Upper lobe of left lung (tissue), 6 donors: ENCODE measurements at places on chromosomes 12 and 14.

DNA sequence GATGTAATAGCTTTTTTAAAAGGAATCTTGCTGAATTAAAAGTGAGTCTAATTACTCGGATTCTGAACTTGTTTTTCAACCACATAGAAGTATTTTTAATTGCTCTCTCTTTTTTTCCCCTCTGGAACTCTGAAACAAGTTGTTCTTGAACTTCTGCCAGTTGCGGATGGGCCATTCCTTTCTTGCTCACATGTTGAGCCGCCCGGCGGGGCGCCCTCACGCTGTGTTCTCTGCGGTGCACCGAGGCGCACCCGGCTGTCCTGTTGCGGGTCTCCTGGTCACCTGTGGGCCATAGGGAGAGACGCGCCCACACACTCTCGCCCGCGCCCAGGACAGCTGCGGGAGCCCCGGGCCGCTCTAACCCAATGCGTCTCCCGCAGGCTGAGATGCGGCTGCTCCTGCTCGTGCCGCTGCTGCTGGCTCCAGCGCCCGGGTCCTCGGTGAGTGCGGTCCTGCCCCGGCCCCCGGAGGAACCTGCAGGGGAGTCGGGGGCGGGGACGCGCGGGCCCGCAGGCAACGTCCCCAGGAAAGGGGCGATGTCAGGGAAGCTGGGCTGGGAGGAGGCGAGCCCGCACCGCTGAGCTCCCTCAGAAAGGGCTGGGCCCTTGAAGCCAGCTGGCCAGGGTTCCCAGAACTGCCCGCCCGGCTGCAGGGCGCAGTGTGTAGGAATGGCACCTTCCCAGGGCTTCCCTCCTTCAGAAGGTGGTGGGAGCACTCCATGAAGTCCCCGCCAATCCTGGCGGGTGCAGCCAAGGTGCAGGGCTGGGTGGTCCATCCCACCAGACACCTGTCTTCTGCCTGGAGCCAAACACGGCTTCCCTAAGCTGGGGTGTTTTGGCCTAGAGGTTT lies 2.3 kb downstream of the PAPLN start:
- DNase-seq: no peak

DNA sequence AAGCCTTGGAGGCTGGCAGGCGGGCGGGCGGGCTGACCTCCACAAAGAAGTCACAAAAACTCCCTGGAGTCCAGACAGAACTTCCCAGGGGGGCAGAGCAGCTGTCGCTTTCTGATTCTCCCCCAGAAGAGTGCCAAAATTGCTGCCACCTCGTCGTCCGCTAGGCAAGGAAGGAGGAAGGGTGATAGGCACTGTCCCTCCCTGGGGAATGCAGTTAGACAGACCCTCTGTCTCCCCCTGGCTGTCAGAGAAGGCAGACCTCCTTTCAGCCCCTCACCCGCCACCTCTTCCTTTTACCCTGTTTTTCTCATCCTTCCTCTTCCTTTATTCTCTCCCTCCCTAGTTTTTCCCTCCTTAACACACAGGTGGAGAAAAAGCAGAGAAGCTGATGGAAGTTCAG lies 18.7 kb downstream of the GRIN2B start:
- peak; percentile 57 for DNase-seq

- no peak for DNase-seq
Measured at GRCh38 chr12:96343347-96343954, 56.8 kb downstream of the CDK17 start.

- DNase-seq: peak; percentile 64
Measured at GRCh38 chr14:105891221-105891602, 364.8 kb downstream of the TMEM121 start.
